ENCODE measurements at places on chromosomes 1 and 21.

DNA sequence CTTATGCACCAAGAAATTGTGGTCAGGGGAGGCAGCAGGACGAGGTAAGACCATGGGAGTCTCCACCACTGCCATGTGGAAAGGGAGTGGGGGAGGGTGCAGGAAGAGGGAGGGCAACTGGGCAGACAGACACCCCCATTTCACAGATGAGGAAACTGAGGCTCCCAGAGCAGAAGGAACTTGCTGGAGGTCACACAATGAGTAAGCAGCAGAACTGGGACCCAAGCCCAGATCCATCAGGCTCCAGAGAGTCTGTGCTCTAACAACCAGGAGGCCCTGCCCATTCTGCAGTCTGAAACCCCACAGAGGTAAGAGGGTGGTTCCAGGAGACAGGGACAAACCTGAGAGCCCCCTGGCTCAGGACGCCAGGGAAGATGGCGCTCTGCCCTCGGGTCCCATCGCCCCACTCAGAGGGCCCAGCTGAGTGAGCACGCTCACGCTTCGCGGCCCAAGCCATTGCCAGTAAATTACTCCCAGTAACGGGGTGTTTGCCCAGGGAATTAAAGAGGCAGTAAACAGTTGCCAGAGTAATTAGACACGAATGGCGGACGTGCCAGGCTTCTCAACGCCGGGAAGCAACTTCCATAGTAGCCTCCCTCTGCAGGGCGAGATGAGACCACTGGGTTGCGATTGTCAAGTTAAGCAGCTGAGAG is 59.2 kb downstream of the MATN1 start:
- DNase-seq, result no peak

GRCh38 chr21:17295997-17296396 is 216.8 kb upstream of the CXADR start:
- no peak for DNase-seq

- no peak for DNase-seq
Observed at GRCh38 chr1:74629283-74629682, 44.3 kb downstream of the ERICH3 start.

DNA sequence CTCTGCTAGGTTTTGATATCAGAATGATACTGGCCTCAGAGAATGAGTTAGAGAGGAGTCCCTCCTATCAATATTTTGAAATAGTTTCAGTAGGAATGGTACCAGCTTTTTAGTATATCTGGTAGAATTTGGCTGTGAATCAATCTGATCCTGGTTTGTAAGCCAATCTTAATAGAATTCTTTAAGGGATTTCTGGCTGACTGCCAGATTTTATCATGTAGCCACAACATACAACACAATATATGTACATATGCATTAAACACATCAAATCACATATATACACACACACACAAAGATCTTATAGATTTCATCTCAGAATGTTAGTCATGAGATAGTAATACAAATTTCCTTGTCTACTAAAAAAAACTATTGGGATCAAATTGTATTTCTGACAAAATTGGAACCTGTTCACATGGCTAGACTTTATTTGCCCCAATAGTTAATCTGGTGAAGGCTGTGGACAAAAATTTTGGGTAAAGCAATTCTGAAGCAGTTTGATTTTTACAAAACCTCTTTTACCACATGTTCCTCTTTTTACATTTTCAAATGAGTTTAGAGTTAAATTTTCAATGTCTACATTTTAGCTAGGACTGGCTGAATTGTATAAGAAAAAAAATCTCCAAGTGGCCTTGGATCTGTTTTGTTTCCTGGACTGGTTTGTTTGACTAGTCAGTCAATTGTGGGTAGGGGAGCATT is 151.7 kb downstream of the FASLG start:
- peak; percentile 28 for DNase-seq

GRCh38 chr1:46757247-46757955 is 38.5 kb upstream of the EFCAB14 start:
- no peak for DNase-seq

- no peak for DNase-seq
Observed at GRCh38 chr1:217425422-217425821, 205.5 kb downstream of the GPATCH2 start.

DNA sequence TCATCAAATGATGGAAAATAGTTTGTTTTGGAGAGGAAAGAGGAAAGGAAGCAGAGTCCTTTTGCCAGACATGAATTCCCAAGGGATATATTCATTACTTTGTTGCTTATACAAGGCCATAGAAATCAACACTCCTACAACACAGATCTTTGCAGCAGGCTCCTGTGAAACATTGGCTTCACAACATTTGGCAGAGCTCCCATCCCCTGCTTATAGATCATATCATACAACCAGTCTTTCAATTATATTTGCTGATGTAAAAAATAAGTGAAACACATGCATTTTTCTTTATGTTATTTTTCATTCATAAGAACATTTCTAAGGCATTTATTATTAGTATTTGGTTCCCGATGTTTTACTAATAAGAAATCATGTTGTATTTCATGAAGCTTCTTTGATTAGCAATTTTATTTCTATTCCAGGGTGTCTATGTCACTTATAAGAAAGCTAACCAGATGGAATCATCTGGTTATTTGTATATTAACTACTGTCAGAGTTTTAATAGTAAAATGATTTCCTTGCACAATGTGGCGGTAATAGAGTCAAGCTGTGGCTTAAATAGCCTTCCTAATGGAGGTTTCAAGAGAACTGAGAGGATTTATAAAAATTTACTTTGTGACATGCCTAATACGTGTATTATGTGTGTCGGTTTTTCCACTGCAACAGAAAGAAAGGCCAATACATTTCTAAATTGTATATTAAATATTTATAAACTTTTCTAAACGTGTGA is 470.3 kb upstream of the NCAM2 start:
- no peak for DNase-seq

DNA sequence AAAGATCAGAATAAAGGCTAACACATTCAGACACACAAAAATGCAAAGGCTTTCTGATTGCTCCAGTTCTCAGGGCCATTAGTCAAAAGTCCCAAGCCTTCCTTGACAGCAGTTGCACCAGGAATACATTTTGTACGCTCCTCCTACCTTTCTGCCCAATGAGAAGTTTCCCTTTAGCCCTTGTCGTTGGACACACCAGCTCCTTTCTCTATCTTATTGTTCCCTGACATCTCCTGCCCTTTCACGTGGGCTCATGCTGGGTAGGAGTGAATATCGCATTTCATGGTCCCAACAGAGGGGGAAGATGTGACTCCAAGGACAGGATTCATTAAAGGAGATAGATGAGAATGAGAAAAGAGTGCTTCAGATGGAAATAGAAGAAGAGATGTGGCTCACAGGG is 33.5 kb upstream of the IFI16 start:
- DNase-seq, result no peak

Data from KBM-7 (cell line).